ENCODE measurements at places on chromosomes 1 and 21. TPM values are rescaled to one million over a fixed set of nuclear protein-coding genes. Genes with fewer than 3 reads are reported as not detected.

- DNase-seq, result no peak
Measured at GRCh38 chr1:221187174-221187573, 307.9 kb downstream of the HLX start.

DNA sequence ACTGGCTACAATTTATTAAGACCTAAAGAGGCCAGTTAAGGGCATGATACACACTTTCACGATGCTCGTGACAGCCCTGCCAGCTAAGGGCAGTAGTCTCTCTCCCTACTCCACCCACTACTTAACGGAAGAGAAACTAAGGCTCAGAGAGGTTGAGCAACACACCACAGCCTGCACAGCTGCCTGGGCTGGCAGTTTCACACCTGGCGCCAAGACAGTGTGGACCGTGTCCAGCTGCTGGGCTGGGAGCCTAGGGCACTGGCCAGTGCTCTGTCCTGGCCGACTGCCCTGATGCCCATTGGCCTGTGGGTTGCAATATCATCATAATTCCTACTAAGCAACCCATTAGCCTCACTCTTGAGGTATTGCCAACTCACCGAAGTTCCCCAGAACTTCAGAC is 27.6 kb downstream of the TENT5C start:
- DNase-seq, result no peak

DNA sequence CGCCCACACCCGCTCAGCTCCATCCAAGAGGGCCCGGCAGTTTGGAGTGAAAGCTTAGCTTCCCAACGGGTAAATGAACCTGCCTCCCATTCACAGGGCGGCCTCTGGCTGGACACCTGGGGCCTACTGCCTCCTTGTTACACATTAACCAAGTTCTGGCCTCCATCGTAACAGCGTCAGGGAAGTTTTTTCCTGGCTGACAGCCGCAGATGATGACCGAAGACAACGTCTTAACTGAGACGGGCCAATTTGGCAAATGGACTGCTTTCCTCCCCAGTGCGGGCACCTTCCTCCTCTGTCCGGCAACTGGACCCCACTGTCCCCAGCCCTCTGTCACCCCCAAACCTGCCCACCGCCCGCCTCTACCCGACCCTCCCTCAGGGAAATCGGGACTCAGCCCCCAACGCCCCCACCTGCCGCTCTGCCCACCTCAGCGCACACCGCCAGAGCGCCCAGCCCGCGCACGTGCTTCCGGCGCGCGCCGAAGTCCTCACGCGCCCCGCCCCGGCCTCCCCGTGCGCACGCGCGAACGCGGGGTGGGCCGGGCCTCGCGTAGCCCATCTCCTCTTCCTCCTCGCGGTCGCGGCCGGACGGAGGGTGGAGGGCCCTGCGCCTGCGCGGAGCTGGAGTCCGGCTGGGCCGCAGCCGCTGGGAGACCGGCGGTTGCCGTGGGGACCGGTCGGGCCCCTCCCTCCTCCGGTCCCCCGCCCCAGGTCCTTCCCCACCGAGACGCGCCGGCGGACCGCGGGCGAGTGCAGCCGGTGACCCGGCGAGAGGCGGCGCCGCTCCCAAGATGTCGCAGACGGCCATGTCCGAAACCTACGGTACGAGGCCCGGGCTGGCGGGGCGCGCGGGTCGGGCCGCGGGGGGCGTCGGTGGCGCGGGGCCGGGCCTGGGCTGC is at the start of gene RAB4A:
RAB4A (plus strand) TSS at position 565 of the 901 bp plus-strand sequence; CDS start at position 794, 229 bp downstream.
- peak; percentile 87 for DNase-seq

- no peak for DNase-seq
Measured at GRCh38 chr1:117321680-117322609, 45.3 kb upstream of the MAN1A2 start.

GRCh38 chr1:44029260-44029910 is 1.9 kb downstream of the SLC6A9 start:
- DNase-seq, result peak; percentile 21

DNA sequence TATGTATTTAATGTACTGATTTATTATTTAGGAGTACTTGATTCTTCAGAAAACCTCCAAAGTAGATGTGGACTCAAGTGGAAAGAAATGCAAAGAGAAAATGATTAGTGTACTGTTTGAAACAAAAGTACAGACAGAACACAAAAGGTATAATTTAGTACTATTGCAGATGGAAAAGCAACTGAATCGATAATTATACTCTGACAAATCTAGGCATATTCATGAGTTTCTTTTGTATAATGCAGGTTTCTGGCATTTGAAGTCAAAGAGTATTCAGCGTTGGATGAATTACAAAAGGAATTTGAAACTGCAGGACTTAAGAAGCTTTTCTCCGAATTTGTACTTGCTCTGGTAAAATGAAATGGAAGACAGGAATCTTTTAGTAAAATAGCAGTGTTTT is 12.5 kb downstream of the RWDD3 start:
- no peak for DNase-seq

GRCh38 chr1:2445823-2446215 is 30.3 kb upstream of the PLCH2 start:
- no peak for DNase-seq

- no peak for DNase-seq
Measured at GRCh38 chr1:217066794-217067193, 343.6 kb upstream of the ESRRG start.

GRCh38 chr1:156402331-156403020 is 33.5 kb downstream of the RHBG start:
- DNase-seq, result no peak

GRCh38 chr1:95236784-95237575 is 3.0 kb downstream of the RWDD3 start:
- DNase-seq, result no peak

DNA sequence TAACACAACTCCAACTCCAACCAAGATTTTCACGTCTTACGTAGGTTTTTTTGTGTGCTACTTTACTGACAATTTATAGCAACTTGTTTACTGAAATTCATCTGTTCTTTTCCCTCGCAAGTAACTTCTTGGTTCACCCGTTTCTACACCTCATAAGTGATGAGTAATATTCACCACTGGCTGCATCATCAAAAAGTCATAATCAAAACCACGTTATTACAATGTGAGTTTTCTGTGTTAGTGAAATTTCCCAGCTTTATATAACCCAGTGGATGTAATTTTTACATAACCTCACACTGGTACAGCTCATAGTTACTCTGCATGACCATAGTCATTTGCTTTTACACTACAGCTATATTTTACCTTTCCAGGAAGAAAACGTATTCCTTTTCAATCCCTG is 401.1 kb upstream of the LYPLAL1 start:
- DNase-seq, result no peak

DNA sequence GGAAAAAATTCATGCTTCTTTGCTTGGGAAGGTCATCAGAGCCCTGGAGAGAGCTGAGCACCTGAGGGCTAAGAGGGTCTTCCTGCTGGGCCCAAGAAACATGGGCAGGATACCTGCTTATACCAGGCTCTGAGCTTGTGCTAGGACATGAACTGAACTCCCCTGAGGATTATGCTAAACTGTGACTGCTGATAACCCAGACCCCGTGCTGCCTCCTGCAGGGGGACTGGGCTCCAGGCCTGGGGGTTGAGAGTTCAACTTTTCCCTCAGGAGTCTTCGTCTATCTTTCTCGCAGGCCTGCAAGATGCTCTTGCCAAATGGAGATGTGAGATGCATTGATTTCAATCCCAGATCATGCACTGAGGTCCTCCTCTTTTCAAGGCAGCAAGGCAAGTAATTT is 368.5 kb downstream of the HHAT start:
- no peak for DNase-seq

- no peak for DNase-seq
Measured at GRCh38 chr1:7528386-7529198, 242.5 kb upstream of the VAMP3 start.

- no peak for DNase-seq
Measured at GRCh38 chr1:22747735-22748073, 37.1 kb downstream of the EPHB2 start.

GRCh38 chr1:45995298-45995697 is 137.1 kb downstream of the PIK3R3 start:
- no peak for DNase-seq

GRCh38 chr1:179310721-179311120 is 17.1 kb downstream of the SOAT1 start:
- no peak for DNase-seq

GRCh38 chr1:39082010-39082799 is 56.1 kb downstream of the NDUFS5 start:
- DNase-seq, result no peak

DNA sequence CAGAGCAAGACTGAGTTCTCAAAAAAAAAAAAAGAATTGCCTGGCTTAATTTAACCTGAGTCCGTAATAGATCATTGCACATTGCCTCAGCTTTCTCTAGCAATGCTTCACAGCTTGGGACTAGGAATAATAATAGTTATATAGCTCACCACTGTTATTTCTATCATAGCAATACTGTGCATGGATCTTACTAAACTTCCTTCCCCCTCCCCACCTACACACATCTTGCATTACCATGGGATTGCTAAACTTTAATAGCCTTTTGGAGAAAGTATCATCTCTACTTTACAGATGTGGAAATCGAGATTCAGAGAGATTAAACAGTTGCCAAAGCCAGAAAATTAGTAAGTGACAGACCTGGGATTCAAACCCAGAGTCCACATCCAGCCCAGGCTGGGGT is 99.4 kb downstream of the ATP5PO start:
- DNase-seq, result no peak

DNA sequence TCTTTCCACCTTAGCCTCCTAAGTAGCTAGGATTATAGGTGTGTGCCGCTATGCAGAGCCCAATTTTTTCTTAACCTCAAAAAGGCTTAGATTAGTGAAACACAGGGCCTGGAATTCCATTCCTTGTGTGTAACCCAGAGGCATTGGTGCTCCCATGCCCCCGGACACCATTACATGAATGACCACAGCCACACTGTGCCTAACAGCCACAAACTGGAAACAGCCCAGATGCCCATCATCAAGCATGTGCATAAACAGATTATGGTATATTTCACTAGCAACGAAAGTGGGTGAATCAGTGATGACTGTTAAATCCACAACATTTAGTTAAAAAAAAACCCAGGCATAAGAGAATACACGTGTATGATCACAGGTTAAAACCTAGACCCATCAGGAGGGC is 24.4 kb downstream of the ADAM30 start:
- no peak for DNase-seq

- DNase-seq, result no peak
Measured at GRCh38 chr21:34046917-34047316, 26.5 kb upstream of the MRPS6 start.

DNA sequence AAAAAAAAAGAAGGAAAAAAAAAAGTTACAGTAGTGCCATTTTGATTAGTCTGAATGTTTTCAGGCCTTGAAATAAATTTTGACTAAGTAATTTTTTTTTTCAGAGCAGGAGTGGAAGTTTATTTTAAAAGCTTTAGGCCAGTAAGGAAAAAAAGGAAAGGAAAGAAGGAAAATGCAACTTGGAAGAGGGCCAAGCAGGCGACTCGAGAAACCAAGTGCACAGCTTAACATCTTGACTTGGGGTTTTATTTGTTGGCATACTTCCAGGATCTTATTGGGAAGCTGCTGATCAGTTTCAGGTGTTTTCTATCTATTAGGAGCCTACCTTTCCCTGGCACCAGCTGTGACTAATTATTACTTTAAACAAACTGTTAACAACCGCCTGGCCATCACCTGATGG is 41.7 kb downstream of the ATF3 start:
- DNase-seq, result no peak

GRCh38 chr1:185050823-185051451 is 5.6 kb downstream of the RNF2 start:
- DNase-seq, result no peak

- no peak for DNase-seq
Measured at GRCh38 chr1:53143527-53143926, 1.1 kb upstream of the SLC1A7 start.

DNA sequence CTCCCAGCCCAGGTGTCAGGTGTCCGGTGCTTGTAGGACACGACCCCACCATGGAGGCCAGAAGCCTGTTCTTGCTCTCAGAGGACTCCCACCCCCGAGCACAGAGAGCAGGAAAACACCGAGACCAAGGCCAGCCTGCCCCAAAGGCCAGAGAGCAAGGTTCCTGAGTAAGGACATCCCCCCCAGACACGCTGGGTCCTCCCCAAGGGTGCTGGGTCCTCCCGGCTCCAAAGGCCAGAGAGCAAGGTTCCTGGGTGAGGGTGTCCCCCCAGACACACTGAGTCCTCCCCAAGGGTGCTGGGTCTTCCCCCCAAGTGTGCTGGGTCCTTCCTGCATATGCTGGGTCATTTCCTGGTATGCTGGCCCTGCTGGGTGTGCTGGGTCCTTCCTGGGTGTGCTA is 40.0 kb downstream of the MEGF6 start:
- DNase-seq, result no peak

- no peak for DNase-seq
Measured at GRCh38 chr1:35398739-35399138, 130.2 kb downstream of the ZMYM4 start.

Gene OR2G6
- not detected for total RNA-seq

Gene SPATA17
- total RNA-seq, result 0.57 TPM

Gene FAM177B
- total RNA-seq, result 0.42 TPM

Gene HES5
- total RNA-seq, result 0.38 TPM

Gene SIK1
- 1.1 TPM for total RNA-seq

Gene VASH2
- 7.6 TPM for total RNA-seq

Gene PDZK1
- total RNA-seq, result 0.90 TPM

Gene TENT5C
- 2.5 TPM for total RNA-seq

Gene PRAMEF13
- total RNA-seq, result 0.05 TPM

Gene MMP23B
- total RNA-seq, result 4.1 TPM

Gene LCE2A
- not detected for total RNA-seq

Gene IL20
- 0.05 TPM for total RNA-seq

Gene FCGR1A
- 2.7 TPM for total RNA-seq

Gene RGL1
- total RNA-seq, result 9.1 TPM

Gene PATJ
- 8.6 TPM for total RNA-seq

Gene PTPN22
- 51.1 TPM for total RNA-seq

Gene HNRNPU
- total RNA-seq, result 307 TPM

Gene KISS1
- 0.90 TPM for total RNA-seq
